GM23248 (cell line): ENCODE measurements at places on chromosomes 5 and 9.
A peak's percentile ranks its signal among the peaks of the same experiment; 100 is the strongest.

- H3K4me1 ChIP-seq, result peaks cover 29% of the 10 kb centered on the region
- no peaks in the 10 kb centered on the region for H3K36me3 ChIP-seq
- no peaks in the 10 kb centered on the region for H3K27me3 ChIP-seq
- peak overlapping the region; percentile 29 for H3K27ac ChIP-seq
- H3K4me3 ChIP-seq, result no peak overlapping the region
Measured at GRCh38 chr5:169785771-169786618, 148.9 kb downstream of the DOCK2 start.

DNA sequence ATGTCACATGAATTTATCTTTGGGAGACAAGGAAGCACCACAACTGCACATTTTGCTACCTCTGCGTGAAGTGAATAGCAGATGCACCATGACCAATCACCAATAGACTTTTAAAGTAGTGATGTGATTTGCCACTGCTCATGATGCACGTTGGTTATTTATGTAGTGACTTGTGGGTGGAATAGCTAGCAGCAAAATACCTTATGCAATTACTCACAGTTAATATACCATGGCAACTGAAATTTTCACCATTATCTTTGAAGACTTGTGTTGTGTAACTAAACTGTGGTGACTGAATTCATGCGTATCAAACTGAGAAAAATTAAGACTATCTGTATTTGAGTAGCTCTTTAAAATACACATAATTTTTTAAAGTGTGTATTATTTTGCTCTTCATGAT is 46.2 kb upstream of the TUSC1 start:
- no peaks in the 10 kb centered on the region for H3K36me3 ChIP-seq
- H3K4me3 ChIP-seq, result no peak overlapping the region
- H3K27ac ChIP-seq, result no peak overlapping the region
- H3K27me3 ChIP-seq, result no peaks in the 10 kb centered on the region

DNA sequence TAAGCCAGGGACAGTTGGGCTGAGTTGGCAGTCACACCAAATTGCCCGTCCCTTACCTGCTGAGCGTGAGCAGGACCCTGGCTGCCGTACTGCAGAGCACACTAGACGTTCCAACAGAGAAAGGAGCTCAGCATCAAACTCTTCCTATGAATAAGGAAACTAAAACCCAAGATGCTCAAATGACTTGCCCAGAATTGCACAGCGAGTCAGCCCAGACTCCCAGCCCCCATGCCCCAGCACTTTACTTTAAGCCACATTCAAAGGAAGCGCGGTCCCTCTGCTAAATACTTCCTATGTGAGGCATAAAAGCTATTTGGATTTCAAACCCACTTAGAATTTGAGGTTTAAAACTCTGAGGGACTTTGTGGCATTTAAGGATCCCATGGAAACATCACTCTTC is 23.9 kb downstream of the PAX5 start:
- H3K27ac ChIP-seq, result no peak overlapping the region
- no peak for DNase-seq
- no peaks in the 10 kb centered on the region for H3K36me3 ChIP-seq
- H3K4me3 ChIP-seq, result no peak overlapping the region

- H3K27me3 ChIP-seq, result peaks cover 19% of the 10 kb centered on the region; the same call in 1 of the 2 replicates
- no peaks in the 10 kb centered on the region for H3K36me3 ChIP-seq
- no peak for DNase-seq
- peaks cover 16% of the 10 kb centered on the region for H3K4me1 ChIP-seq
- H3K4me3 ChIP-seq, result no peak overlapping the region
- no peak overlapping the region for H3K27ac ChIP-seq
Measured at GRCh38 chr5:94903726-94904125, 285.3 kb downstream of the SLF1 start.

- no peak overlapping the region for H3K4me3 ChIP-seq
- peak; percentile 59 for DNase-seq
- peaks cover 12% of the 10 kb centered on the region; the same call in 1 of the 2 replicates for H3K4me1 ChIP-seq
- no peaks in the 10 kb centered on the region for H3K36me3 ChIP-seq
- no peak overlapping the region for H3K27ac ChIP-seq
Measured at GRCh38 chr5:36599986-36600779, 6.2 kb upstream of the SLC1A3 start.

- no peaks in the 10 kb centered on the region for H3K4me1 ChIP-seq
- peak; percentile 35 for DNase-seq
- H3K36me3 ChIP-seq, result no peaks in the 10 kb centered on the region
- H3K27me3 ChIP-seq, result peaks cover 68% of the 10 kb centered on the region
- no peak overlapping the region for H3K27ac ChIP-seq
- H3K4me3 ChIP-seq, result no peak overlapping the region
Measured at GRCh38 chr9:38309324-38310195, 82.9 kb upstream of the ALDH1B1 start.

- no peaks in the 10 kb centered on the region for H3K36me3 ChIP-seq
- no peak for DNase-seq
- H3K4me1 ChIP-seq, result peaks cover 6% of the 10 kb centered on the region; the same call in 1 of the 2 replicates
- no peak overlapping the region for H3K4me3 ChIP-seq
- H3K27ac ChIP-seq, result no peak overlapping the region
- H3K27me3 ChIP-seq, result no peaks in the 10 kb centered on the region
Measured at GRCh38 chr9:126397056-126397455, 70.4 kb downstream of the MVB12B start.

GRCh38 chr5:178113141-178113787 is at the start of gene N4BP3:
Gene N4BP3 (plus strand): TSS chr5:178113532. CDS start chr5:178119584, 6,052 bp downstream.
- peak within 1 kb of the TSS; percentile 50 for H3K4me3 ChIP-seq
- H3K27ac ChIP-seq, result no peak within 1 kb of the TSS
- DNase-seq, result peak; percentile 81

DNA sequence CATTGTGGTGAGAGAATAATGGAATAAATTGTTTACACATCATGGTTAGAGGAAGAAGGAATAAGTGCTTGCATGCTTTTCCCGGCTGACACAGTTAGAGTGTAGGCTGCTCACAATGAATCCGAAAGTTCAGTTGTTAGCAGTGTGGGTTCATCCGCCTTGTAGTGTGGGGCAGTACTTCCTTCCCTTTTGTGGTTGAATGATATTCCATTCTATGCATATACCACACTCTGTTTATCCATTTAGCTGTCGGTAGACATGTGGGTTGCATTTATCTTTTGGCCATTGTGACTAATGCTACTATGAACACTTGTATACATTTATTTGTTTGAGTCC is 84.0 kb downstream of the COL5A1 start:
- H3K27ac ChIP-seq, result no peak overlapping the region
- no peak for DNase-seq
- H3K4me3 ChIP-seq, result no peak overlapping the region
- no peaks in the 10 kb centered on the region for H3K27me3 ChIP-seq

DNA sequence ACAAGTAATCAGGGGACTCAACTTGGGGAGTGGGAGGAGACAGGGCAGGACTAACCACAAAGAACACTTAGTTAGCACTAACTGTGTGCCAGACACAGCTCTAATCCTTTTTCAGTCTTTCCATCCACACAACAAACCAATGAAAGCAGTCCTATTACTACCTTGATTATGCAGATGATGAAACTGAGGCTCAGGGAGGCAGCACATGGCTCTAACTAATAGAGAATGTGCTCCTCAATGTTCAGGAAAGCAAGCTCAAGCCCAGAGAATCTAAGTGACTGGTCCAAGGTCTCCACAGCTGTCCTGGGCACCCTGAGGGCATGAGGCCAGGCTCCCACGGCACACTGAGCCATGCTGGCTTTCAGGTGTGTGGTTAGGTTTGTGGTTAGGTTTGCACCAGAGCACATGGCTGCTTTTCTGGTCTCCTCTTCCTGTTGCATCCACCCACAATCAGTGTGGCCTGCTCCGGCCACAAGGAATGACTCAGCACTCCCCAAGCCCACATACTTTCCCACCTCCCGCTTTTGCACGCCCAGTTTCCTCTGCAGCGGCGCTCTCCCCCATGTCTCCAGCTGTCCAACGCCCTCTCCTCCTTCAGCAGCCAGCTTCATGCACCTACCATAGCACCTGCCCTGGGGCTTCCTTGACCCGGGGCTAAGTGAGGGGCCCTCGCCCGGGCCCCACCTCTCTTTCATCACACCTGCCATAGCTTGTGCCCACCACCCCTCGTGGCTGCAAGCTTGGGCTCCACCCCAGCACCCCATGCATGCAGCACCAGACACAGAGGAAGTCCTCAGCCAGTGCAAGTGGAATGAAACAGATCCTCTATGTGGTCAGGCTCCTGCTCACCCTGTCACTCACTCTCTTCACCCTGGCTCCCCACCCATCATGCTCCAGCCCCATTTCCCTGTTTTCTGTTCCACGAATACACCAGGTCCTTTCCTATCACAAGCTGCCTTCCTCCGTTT is 133.1 kb downstream of the GABBR2 start:
- DNase-seq, result peak; percentile 69
- H3K4me3 ChIP-seq, result no peak overlapping the region
- H3K4me1 ChIP-seq, result peaks cover 7% of the 10 kb centered on the region; the same call in 1 of the 2 replicates
- no peaks in the 10 kb centered on the region for H3K27me3 ChIP-seq
- H3K36me3 ChIP-seq, result no peaks in the 10 kb centered on the region

GRCh38 chr9:77708064-77708815 is 60.1 kb upstream of the GNA14 start:
- no peak overlapping the region for H3K4me3 ChIP-seq
- H3K27me3 ChIP-seq, result no peaks in the 10 kb centered on the region
- peak overlapping the region; percentile 57 for H3K27ac ChIP-seq
- H3K36me3 ChIP-seq, result no peaks in the 10 kb centered on the region
- H3K4me1 ChIP-seq, result peaks cover 41% of the 10 kb centered on the region
- DNase-seq, result peak; percentile 63

DNA sequence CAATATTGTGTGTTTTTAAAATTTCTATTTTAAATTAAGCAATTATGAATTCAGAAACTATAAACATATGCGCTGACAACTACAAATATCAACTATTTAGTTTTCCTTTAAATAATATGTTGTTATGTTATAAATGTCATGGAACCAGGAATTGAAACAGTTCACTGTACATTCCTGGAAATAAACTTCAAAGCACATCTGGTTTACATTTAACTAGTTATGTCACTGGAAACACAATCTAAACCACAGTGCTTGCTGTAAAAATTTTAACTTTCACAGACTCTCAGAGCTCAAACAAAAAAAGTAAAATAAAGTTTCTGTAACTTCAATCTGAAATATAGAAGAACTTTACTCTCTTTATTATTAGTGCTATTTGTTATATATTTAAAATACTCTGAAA is 179.2 kb downstream of the FBN2 start:
- H3K27ac ChIP-seq, result no peak overlapping the region
- H3K36me3 ChIP-seq, result no peaks in the 10 kb centered on the region
- H3K27me3 ChIP-seq, result no peaks in the 10 kb centered on the region
- peaks cover 4% of the 10 kb centered on the region; the same call in 1 of the 2 replicates for H3K4me1 ChIP-seq
- no peak overlapping the region for H3K4me3 ChIP-seq
- DNase-seq, result peak; percentile 43

DNA sequence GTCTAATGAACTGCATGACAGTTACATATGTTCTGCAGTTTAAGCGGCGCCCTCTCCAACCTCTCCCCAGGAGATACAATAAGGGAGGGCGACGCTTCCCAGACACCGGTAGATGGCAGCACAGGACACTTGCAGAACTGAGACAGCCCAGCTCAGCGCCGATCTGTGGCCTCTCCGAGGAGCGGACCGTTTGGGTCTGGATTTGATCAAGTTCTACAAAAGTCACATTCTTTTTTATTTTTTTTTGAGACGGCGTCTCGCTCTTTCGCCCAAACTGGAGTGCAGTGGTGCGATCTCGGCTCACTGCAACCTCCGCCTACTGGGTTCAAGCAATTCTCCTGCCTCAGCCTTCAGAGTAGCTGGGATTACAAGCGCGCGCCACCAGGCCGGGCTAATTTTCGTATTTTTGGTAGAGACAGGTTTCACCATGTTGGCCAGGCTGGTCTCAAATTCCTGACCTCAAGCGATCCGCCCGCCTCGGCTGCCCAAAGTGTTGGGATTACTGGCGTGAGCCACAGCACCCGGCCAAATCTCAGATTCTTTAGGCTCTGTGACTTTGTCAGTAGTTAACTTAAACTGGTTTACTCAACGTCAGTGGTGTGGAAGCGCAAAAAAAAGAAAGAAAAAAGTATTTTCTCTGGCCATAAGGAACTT is 1.4 kb upstream of the ATOSB start:
- peak overlapping the region; percentile 77 for H3K4me3 ChIP-seq
- H3K36me3 ChIP-seq, result no peaks in the 10 kb centered on the region
- H3K4me1 ChIP-seq, result peaks cover 28% of the 10 kb centered on the region
- peak overlapping the region; percentile 98 for H3K27ac ChIP-seq

- no peak overlapping the region for H3K27ac ChIP-seq
- H3K27me3 ChIP-seq, result no peaks in the 10 kb centered on the region
- peak; percentile 68 for DNase-seq
- 0 out of 2 replicates have a peak overlapping the region, but pooled peaks have one; percentile 37 for H3K4me3 ChIP-seq
Measured at GRCh38 chr9:89661956-89662717, 57.3 kb downstream of the GADD45G start.

DNA sequence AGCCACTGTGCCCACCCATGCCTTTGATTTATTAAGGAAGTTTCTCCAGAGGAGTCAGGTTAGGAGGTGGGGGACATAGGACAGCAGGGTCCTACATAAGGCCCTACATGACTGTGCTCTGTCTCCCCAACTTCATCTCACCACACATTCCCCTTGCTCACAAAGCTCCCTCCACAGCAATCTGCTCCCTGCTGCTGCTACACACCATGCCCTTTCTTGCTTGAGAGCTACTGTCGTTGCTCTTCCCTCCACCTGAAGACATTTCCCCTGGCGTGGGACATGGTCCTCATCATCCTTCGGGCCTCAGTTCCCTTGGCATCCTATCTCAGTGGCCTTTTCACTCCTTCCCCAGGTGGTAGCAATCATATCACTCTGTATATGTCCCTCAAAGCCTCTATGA is 75.9 kb upstream of the DAPK1 start:
- H3K36me3 ChIP-seq, result no peaks in the 10 kb centered on the region
- no peaks in the 10 kb centered on the region for H3K4me1 ChIP-seq
- no peak overlapping the region for H3K4me3 ChIP-seq
- no peak overlapping the region for H3K27ac ChIP-seq
- DNase-seq, result no peak

DNA sequence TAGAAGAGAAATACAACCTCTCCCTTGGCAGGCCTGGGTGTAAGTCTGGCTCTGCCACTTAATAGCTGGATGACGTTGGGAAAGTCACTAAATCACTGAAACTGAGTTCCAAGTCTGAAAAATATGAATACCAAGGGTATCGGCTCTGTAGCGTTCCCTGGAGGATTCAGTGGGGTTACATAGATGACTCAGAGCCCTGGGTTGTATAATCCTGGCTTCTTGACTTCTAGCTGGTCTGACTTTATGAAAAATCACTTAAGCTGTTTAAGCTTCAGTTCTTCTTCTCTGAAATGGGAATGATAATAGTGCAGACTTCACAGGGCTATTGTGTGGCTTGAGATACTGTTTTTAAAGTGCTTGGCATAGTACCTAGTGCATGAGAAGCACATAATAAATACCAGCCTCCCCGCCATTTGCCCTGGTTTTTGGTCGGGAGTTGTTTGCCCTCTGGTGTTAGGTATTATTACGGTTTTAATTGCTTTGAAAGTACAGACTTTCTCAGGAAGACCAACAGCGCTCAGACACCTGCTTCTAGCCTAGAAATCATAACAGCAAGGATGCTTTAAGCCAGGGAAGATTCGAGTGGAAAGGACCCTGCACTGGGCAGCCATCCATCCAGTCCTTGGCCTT is 43.0 kb downstream of the CYFIP2 start:
- H3K36me3 ChIP-seq, result no peaks in the 10 kb centered on the region
- H3K4me1 ChIP-seq, result peaks cover 5% of the 10 kb centered on the region
- peak; percentile 79 for DNase-seq
- H3K27me3 ChIP-seq, result no peaks in the 10 kb centered on the region
